ENCODE measurements at places on chromosomes 1 and 21.

- no peak overlapping the region for H3K4me3 ChIP-seq
- H3K27me3 ChIP-seq, result no peaks in the 10 kb centered on the region
- DNase-seq, result no peak
- H3K36me3 ChIP-seq, result no peaks in the 10 kb centered on the region
These were observed 79.5 kb upstream of the DAB1 start for GRCh38 chr1:57503337-57503736.

DNA sequence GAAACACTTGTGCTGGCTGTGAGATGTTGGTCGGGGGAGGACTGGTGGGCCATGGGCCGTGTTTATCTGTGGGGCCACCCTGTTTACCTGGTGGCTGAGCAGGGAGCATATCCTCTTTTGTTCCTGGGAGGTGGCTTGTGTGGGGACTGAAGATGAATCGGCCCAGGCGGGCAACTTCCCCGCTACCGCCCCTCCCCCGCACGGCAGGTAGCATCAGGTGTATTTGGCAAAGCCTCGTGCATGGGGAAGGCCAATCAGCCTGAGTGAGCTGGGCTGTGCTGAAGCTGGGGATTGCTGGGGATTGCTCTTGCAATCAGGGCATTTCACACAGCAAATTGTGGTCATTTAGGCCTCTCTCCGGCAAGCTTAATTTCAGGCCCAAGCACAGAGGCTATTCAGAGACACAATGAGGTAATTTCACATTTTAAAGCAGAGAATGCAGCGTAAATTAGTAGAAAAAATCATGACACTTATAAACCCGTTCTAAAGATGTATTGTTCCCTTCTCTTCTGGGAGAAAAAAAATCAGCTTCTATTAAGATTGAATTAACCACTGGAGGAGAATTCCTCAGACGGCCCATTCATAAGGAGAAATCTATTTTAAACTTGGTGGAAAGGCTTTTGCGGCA, 197.7 kb upstream of the POU3F1 start:
- H3K4me3 ChIP-seq, result no peak overlapping the region
- no peak for DNase-seq
- H3K4me1 ChIP-seq, result no peaks in the 10 kb centered on the region
- peaks cover 6% of the 10 kb centered on the region for H3K27me3 ChIP-seq
- no peak overlapping the region for H3K27ac ChIP-seq

- no peak for DNase-seq
- H3K4me1 ChIP-seq, result no peaks in the 10 kb centered on the region
- H3K27ac ChIP-seq, result no peak overlapping the region
- H3K36me3 ChIP-seq, result no peaks in the 10 kb centered on the region
These were observed 381.5 kb downstream of the OMA1 start for GRCh38 chr1:58165073-58165472.

- peaks cover 40% of the 10 kb centered on the region for H3K36me3 ChIP-seq
- no peak overlapping the region for H3K27ac ChIP-seq
- peaks cover 54% of the 10 kb centered on the region for H3K4me1 ChIP-seq
- DNase-seq, result no peak
- no peak overlapping the region for H3K4me3 ChIP-seq
These were observed 42.5 kb downstream of the ITPKB start for GRCh38 chr1:226696547-226696946.

- no peaks in the 10 kb centered on the region for H3K4me1 ChIP-seq
- DNase-seq, result no peak
- no peaks in the 10 kb centered on the region for H3K27me3 ChIP-seq
- H3K27ac ChIP-seq, result no peak overlapping the region
- no peaks in the 10 kb centered on the region for H3K36me3 ChIP-seq
These were observed 354.6 kb upstream of the ADGRL2 start for GRCh38 chr1:81446000-81446669.

GRCh38 chr1:197614916-197615692, 160.2 kb downstream of the DENND1B start:
- no peaks in the 10 kb centered on the region for H3K36me3 ChIP-seq
- no peak overlapping the region for H3K4me3 ChIP-seq
- no peaks in the 10 kb centered on the region for H3K27me3 ChIP-seq
- no peaks in the 10 kb centered on the region for H3K4me1 ChIP-seq
- H3K27ac ChIP-seq, result no peak overlapping the region

DNA sequence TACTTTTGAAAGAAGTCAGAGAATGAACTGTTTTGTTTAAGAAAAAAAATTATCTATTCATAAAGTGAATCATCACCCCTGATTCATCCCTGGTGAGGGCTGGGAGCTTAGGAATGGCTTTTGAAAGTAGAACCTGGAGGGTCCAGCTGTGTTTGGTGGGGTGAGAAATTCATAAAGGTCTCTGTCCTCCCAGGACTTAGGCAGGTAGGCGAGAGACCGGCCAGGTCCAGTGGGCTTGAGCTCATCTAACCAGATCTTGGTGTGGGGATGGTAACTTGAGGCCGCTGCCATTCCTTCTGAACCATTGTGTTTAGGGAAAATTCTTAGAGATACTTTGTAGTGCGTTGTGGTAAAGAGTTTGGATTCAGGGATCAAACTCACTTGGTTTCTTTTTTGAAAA, 156.8 kb upstream of the TNR start:
- H3K27ac ChIP-seq, result no peak overlapping the region
- no peak overlapping the region for H3K4me3 ChIP-seq
- DNase-seq, result no peak
- H3K36me3 ChIP-seq, result no peaks in the 10 kb centered on the region
- no peaks in the 10 kb centered on the region for H3K27me3 ChIP-seq

GRCh38 chr1:163410073-163410999, 88.6 kb downstream of the NUF2 start:
- peak; percentile 8 for DNase-seq
- H3K4me1 ChIP-seq, result no peaks in the 10 kb centered on the region
- H3K27me3 ChIP-seq, result peaks cover 3% of the 10 kb centered on the region
- H3K4me3 ChIP-seq, result no peak overlapping the region

DNA sequence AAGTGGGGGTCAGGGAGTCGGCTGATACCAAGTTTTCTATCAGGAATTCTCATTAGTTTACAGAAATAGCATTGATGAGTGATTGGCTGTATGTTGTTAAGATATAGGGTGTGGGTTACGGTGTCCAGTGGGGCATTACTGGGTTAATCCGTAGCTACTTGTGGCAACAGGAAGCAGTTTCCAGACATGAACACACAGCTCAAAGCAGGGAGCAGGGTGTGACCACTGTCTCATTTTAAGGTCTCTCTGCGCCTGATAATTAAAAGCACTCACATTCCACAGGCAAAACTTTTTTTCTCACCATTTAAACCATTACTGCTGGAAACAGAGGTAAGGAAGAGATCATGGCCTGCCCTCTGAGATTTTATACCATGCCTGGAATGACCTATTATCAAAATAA, 114.9 kb downstream of the SIK1 start:
- peaks cover 8% of the 10 kb centered on the region for H3K4me1 ChIP-seq
- H3K27ac ChIP-seq, result no peak overlapping the region
- H3K4me3 ChIP-seq, result no peak overlapping the region
- H3K36me3 ChIP-seq, result no peaks in the 10 kb centered on the region
- peaks cover 9% of the 10 kb centered on the region for H3K27me3 ChIP-seq

- H3K36me3 ChIP-seq, result peaks cover 2% of the 10 kb centered on the region
- DNase-seq, result peak; percentile 26
- peak within 1 kb of the TSS; percentile 87 for H3K4me3 ChIP-seq
- peaks cover 30% of the 10 kb centered on the region for H3K4me1 ChIP-seq
- peaks cover 2% of the 10 kb centered on the region for H3K27me3 ChIP-seq
These were observed at the start of gene SLC6A9 for GRCh38 chr1:44031252-44032169. Gene SLC6A9, minus strand, starts transcription at chr1:44031462. Its CDS starts 7,185 bp downstream, at chr1:44024277.

DNA sequence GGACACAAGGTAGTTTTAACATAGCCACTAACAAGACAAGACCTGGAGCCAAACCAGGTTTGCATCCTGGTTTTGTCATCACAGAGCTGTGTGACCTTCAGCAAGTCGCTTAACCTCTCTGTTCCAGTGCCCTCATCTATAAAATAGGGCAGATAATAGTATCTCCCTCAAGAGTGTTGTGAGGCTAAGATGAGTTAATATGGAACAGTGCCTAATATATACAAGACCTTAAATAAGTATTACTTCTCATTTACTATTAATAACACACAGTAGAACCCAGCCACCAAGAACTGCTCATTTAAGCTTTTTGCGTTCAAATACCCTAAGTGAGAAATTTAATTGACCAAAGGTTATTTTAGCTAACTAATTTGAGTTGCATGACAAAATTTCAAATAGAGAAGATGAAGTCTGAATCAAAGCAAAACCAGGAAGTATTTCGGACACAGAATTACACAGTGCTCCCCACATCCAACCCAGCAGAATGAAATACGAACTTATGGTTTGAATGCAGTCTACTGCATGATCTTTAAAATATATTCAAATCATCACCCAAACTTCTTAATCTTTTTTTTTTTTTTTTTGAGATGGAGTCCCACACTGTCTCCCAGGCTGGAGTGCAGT, 123.9 kb upstream of the KRTAP19-8 start:
- H3K4me3 ChIP-seq, result no peak overlapping the region
- no peak for DNase-seq
- H3K27ac ChIP-seq, result peak overlapping the region; percentile 10
- H3K36me3 ChIP-seq, result peaks cover 56% of the 10 kb centered on the region
- H3K27me3 ChIP-seq, result no peaks in the 10 kb centered on the region

DNA sequence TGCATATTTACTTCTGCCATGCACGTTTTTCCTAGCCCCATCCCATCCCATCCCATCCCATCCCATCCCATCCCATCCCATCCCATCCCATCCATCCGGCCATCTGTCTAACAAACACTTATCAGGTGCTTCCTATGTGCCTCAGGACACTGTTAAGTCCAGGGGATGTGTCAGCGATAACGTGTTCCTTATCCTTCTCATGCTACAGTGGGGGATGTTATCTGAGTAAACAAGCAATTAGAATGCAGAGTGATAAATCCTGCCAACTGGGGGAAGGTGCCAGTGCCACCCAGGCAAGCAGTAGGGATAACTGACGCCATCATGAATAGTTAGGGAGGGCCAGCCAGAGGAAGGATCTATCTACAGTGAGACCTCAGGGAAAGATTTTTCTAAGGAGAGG, 304.2 kb downstream of the CAMTA1 start:
- peaks cover 4% of the 10 kb centered on the region for H3K27me3 ChIP-seq
- H3K4me1 ChIP-seq, result no peaks in the 10 kb centered on the region
- H3K36me3 ChIP-seq, result no peaks in the 10 kb centered on the region
- no peak for DNase-seq
- H3K4me3 ChIP-seq, result no peak overlapping the region

DNA sequence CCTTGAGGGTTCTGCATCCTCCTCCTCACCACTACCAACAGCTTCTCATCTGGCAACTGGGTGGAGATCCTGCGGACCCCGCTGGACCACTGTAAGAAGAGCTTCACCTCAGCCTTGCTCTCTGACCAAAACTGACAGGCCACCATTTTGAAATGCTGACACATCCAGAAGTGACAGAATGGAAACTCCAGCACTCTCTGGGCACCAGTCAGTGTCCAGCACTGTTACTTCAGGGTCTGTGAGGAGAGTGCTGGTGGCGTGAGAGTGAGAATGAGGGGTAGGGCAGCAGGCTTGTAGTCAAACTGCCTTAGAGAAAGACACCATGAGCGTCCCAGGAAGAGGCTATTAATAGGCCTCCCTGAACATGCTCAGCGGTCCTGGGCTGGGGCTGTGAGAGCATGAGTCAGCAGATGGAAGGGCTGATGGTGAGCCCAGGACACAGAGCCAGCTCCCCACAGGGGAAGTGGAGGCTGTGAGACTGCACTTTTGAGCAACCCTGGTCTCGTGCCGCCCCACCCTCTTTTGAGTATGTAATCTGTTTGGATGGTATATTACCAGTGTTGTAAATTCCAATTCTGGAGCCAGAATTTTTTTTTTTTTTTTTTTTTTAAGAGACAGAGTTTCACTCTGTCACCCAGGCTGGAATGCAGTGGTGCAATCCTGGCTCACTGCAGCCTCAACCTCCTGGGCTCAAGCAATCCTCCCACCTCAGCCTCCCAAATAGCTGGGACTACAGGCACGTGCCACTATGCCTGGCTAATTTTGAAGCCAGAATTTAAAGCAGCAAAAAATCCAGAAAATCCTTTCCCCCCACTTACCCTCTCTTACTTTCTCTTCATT, 34.4 kb upstream of the SLC30A1 start:
- H3K4me3 ChIP-seq, result no peak overlapping the region
- H3K27me3 ChIP-seq, result no peaks in the 10 kb centered on the region
- no peaks in the 10 kb centered on the region for H3K4me1 ChIP-seq
- no peak overlapping the region for H3K27ac ChIP-seq

- peaks cover 68% of the 10 kb centered on the region for H3K4me1 ChIP-seq
- peak overlapping the region; percentile 27 for H3K27ac ChIP-seq
These were observed 42.0 kb upstream of the DUSP10 start for GRCh38 chr1:221783936-221784335.

- DNase-seq, result no peak
- H3K4me3 ChIP-seq, result no peak overlapping the region
- H3K4me1 ChIP-seq, result no peaks in the 10 kb centered on the region
- peaks cover under 1% of the 10 kb centered on the region for H3K27me3 ChIP-seq
These were observed 14.8 kb upstream of the NBL1 start for GRCh38 chr1:19629357-19629756.

GRCh38 chr1:202935844-202936243, 8.8 kb upstream of the KLHL12 start:
- H3K27me3 ChIP-seq, result peaks cover 16% of the 10 kb centered on the region
- H3K27ac ChIP-seq, result no peak overlapping the region
- H3K4me1 ChIP-seq, result peaks cover 8% of the 10 kb centered on the region
- H3K4me3 ChIP-seq, result no peak overlapping the region
- H3K36me3 ChIP-seq, result peaks cover under 1% of the 10 kb centered on the region
- DNase-seq, result no peak

- H3K4me1 ChIP-seq, result peaks cover 13% of the 10 kb centered on the region
- DNase-seq, result no peak
- H3K4me3 ChIP-seq, result no peak overlapping the region
- H3K36me3 ChIP-seq, result peaks cover 22% of the 10 kb centered on the region
These were observed 57.0 kb downstream of the MDM4 start for GRCh38 chr1:204572923-204573922.

GRCh38 chr1:200206340-200206739, 178.8 kb downstream of the NR5A2 start:
- no peak for DNase-seq
- peaks cover 12% of the 10 kb centered on the region for H3K27me3 ChIP-seq
- no peaks in the 10 kb centered on the region for H3K36me3 ChIP-seq
- peaks cover 6% of the 10 kb centered on the region for H3K4me1 ChIP-seq
- H3K4me3 ChIP-seq, result no peak overlapping the region

DNA sequence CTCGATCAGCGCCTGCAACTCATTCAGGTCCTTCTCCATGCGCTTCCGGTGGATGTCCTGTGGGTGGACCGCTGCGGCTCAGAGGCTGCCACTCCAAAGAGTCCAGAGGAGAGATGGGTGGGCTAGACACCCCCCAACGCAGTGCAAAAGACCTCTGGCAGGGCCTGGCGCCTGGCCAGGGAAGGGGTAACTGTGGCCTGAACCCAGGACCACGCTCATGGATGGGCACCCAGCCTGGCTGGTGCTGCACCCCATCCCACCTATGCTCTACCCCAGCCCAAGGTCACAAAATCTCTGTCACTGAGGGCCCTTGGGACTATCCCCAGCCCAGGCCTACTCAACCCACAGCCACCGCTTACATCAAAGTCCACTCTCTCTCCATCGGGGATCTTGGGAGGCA, 12.2 kb downstream of the TNNT2 start:
- H3K27ac ChIP-seq, result no peak overlapping the region
- H3K4me3 ChIP-seq, result no peak overlapping the region
- no peaks in the 10 kb centered on the region for H3K4me1 ChIP-seq
- H3K27me3 ChIP-seq, result peaks cover 4% of the 10 kb centered on the region
- H3K36me3 ChIP-seq, result no peaks in the 10 kb centered on the region

GRCh38 chr1:232962761-232963745, 12.6 kb downstream of the NTPCR start:
- H3K27ac ChIP-seq, result no peak overlapping the region
- no peak overlapping the region for H3K4me3 ChIP-seq
- H3K27me3 ChIP-seq, result no peaks in the 10 kb centered on the region
- H3K4me1 ChIP-seq, result peaks cover 7% of the 10 kb centered on the region

All from activated T-helper 1 cell treated with anti-CD3 and anti-CD28 coated beads, Interleukin-12 subunit alpha, Interleukin-12 subunit beta, Interleukin-2, Interleukin-4 antibody, amounts not matched to agents 30 ng/mL and 10 ng/mL and 1 ng/mL, durations not matched to agents 14 hours and 24 hours and 36 hours (primary cell).